Erythroblast (primary cell): ENCODE measurements at places on chromosomes 7 and 10.

GRCh38 chr10:83685458-83685857 lies 453.9 kb upstream of the GHITM start:
- no peak for DNase-seq

DNA sequence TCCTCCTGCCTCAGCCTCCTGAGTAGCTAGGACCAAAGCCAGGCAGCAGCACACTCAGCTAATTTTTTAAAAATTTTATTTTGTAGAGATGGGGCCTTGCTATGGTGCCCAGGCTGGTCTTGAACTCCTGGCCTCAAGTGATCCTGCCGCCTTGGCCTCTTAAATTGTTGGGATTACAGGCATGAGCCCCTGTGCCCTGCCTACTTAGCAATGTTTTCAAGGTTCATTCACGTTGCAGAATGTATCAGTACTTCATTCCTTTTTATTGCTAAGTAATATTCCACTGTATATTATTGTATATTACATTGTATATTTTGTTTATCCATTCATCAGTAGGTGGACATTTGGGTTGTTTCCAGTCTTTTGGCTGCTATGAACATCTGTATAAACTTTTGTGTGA lies 44.2 kb downstream of the PUS7 start:
- DNase-seq = no peak

GRCh38 chr10:126729314-126729870 lies 58.9 kb upstream of the C10orf90 start:
- DNase-seq = no peak

GRCh38 chr10:95350830-95351228 lies 60.0 kb upstream of the PDLIM1 start:
- DNase-seq = no peak

DNA sequence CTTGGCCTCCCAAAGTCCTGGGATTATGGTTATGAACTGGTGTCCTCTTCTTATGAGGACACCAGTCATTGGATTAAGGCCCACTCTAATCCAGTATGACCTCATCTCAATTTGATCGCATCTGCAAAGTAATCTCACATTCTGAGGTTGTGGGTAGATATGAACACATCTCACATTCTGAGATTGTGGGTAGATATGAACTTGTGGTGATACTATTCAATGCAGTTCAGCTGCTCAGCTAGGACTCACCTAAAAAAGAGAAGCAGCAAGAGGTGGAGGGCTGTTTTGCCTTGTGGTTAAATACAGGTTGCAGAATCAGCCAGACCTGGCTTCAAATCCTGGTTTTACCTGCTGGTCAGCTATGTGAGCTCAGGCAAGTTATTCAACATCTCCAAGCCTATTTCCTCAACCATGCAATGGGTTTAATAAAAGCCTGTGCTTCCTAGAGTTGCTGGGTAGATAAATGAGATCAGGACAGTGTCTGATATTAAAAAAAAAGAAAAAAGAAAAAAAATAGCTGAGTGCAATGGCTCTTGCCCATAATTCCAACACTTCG lies 8.5 kb upstream of the BAG3 start:
- no peak for DNase-seq

DNA sequence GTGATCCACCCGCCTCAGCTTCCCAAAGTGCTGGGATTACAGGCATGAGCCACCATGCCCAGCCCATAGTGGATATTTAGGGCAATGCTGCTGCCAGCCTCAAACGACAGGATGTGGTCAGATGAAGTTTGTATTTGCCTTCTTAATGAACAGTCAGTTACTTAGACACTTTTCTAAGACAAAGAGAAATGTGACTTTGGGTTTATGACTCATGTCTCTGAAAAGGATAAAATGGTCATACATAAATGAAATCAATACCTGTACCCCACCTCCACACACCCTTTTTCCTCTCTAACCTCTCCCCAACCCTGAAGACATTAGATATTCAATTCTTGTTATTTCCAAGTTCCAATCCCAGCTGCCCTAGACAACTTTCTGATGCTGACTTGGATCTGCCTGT lies 109.3 kb upstream of the INSIG1 start:
- DNase-seq = no peak

GRCh38 chr10:104328896-104329710 lies 9.2 kb downstream of the ITPRIP start:
- DNase-seq = peak; percentile 91

- no peak for DNase-seq
Measured at GRCh38 chr10:100800931-100801330, 55.5 kb downstream of the PAX2 start.

DNA sequence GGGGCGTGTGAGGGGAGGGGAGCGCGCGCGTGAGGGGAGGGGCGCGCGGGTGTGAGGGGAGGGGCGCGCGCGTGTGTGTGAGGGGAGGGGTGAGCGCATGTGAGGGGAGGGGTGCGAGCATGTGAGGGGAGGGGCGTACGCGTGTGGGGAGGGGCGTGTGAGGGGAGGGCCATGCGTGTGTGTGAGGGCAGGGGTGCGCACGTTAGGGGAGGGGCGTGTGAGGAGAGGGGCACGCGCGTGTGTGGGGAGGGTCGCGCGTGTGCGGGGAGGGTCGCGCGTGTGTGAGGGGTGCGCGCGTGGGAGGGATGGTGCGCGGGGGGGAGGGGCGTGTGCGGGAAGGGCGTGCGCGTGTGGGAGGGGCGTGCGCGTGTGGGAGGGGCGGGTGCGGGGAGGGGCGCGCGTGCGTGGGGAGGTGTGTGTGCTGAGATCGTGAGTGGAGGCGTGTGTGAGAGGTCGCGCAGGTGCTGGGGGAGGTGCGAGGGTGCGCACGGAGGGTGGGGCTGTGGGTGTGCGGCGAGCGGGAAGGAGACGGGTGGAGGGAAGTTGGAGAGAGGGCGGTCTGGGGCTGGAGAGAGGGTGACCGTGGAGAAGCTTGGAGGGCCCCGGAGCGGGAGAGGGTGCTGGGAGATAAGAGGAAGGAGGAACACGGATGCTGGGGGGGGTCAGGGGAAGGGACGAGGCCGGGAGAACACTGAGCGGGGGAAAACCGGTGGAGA lies 19.7 kb downstream of the MXI1 start:
- DNase-seq = peak; percentile 88

- no peak for DNase-seq
Measured at GRCh38 chr7:102046373-102047117, 229.1 kb downstream of the CUX1 start.

DNA sequence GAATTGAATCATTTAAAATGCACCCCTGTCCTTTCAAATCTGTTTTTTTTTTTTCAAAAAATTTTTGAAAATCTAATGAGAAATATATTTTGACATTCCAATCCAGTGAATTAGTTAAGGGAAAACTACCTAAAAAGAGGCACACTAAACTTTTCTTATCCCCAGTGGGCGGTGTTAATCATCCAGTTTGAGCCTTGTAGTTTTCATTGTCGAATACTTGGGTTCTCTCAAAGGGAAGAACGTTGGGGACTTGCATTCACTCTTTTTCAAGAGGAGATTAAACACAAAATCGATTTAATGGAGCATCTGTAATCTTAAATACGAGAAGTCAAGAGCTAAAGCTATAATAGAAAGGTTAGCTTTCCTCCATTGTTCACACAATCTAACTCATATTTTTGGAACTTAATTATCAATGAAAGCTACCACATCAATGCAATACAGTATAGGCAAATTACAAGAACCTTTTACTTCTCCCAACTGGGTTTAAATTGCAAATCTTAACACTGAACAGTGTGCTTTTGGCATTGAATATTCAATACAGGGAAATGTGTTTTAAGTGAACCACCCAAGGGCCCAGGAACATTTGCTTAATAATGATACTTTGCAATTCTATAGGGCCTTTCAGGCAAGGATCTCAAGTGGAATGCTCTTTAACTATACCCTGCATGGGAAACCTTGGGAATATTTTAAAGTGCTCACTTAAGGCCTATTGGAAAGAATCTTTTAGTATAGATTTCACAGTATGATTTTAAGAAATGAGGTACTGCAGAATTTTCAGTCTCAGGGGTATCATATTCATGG lies 13.1 kb upstream of the SP8 start:
- no peak for DNase-seq

- no peak for DNase-seq
Measured at GRCh38 chr10:70437721-70438120, 3.8 kb downstream of the NODAL start.

DNA sequence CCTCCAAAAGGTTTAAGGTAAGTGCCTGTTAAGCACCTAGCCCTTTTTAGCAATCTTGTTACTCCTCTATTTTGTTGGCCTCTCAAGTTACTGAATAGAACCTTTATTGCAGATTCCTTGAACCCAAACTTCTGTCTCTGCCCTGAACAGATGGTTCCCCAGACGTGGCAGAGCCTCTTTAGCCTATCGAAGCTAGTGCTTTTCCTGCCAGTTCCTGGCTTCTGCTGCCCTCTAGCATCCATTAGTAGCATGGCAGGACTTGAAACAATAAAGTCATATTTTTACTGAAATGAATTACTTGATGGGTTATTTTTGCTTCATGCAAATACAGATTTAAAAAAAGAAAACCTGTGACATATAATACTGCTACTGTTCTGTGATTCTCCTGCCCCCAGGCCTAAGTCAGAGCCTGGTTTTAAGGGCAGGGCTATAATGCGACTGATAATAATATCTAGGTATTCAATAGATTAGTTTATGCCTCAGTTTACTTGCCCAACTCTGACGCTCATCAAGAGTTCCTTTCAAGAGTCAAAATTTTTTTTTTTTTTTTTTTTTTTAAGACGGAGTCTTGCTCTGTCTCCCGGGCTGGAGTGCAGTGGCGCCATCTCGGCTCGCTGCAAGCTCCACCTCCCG lies 84.3 kb upstream of the PHF14 start:
- peak; percentile 61 for DNase-seq
